Stimulated activated CD8-positive, alpha-beta memory T cell treated with anti-CD3 and anti-CD28 coated beads, Interleukin-12 subunit alpha, Interleukin-12 subunit beta, amount 100 ng/mL, for 4 hours (primary cell): ENCODE measurements at places on chromosomes 6 and 20.

DNA sequence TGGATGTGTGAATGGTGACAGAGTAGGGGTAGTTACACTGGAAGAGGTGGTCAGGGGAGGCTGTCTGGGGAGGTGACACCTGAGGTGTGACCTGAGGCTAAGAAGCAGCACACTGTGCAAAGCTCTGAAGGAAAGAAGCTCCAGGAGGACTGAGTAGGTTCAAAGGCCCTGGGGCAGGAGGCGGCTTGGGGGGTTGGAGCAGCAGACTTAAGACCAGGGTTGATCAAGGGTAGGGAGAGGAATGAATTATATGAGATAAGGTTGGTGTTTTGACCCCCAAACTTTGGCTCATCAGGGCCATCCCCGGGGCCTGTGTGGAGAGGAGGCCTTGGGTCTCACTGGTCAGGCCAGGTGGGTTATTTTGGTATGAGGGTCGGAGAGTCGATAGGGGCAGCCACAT is 166.1 kb downstream of the GRM4 start:
- DNase-seq: no peak

- no peak for DNase-seq
These were observed 14.3 kb downstream of the TTBK1 start for GRCh38 chr6:43257367-43258145.

DNA sequence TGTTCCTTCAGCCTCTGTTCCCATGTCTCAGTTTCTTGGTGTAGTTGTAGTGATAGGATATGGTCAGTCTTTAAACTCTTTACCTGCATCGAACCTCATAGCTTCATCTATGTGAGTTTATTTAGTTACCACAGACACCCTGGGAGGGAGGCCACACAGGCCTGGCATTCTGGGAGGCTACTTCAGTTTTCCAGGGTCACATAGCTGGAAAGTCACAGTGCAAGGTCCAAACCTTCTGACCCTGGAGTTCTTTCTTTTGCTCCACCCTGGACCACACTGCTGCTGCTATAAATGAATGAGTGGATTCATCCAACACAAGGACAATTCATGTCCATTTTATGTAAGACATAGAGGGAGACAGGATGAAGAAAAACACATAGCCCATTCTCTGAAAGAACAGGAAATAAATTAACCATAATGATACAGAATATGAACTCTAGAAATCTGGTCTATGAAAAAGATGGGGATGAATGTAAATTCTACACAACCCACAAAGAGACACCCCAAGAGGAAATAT is 60.8 kb downstream of the LAMA4 start:
- DNase-seq: no peak

DNA sequence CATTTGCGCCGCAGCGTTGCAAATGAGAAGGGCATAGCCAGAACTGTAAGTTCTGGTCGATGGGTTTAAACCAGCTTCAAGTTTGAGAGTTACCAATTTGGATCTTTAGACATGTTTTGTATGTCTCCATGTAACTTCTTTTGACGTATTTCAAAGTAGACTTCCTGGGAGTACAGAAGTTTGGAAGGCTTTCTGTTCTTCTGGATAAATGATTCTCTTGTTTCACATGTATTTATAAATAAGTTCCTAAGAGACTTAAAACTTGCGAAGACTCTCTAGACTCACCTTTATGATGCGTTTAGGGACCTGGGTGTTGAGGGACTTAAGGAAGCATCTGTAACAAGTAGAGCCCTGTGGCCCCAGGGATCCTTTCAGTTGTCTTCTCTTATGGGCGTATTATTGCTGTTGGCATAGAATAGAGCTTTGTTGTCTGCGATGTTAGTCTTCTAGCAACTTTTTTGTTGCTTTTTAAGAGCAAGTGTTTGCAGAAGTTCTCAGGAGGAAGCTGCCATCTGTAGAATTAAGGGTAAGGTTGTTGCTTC is 1.3 kb downstream of the CDYL start:
- no peak for DNase-seq

DNA sequence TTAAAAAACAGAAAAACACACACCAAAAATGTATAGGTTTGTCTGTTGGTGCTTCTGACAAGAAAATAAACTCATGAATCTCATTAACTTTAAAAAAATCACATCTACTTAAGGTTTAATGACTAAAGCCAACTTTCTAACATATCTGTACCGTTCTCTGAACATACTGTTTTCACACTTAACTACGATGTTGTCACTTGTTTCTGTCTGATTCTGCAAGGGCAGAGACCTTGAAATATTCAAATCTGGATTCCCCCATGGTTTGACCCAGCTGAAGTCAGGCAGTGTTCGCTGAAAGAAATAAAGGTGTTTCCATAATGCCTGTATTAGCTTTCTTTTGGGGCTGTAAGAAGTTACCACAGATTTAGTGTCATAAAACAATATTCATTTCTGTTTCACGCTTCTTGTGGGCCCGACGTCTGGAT is 2.7 kb upstream of the ASXL1 start:
- no peak for DNase-seq
